ENCODE measurements at places on chromosomes 11 and 22. TPM values are rescaled to one million over a fixed set of nuclear protein-coding genes. Genes with fewer than 3 reads are reported as not detected.
A peak's percentile ranks its signal among the peaks of the same experiment; 100 is the strongest.

OR8K3 gene
- polyA plus RNA-seq, result not detected

GRCh38 chr11:89175796-89176195, 1.9 kb upstream of the TYR start:
- DNase-seq, result no peak

PYGM gene
- polyA plus RNA-seq, result 1.9 TPM

- DNase-seq, result no peak
Measured at GRCh38 chr11:22336587-22336986, 1.6 kb upstream of the SLC17A6 start.

DNA sequence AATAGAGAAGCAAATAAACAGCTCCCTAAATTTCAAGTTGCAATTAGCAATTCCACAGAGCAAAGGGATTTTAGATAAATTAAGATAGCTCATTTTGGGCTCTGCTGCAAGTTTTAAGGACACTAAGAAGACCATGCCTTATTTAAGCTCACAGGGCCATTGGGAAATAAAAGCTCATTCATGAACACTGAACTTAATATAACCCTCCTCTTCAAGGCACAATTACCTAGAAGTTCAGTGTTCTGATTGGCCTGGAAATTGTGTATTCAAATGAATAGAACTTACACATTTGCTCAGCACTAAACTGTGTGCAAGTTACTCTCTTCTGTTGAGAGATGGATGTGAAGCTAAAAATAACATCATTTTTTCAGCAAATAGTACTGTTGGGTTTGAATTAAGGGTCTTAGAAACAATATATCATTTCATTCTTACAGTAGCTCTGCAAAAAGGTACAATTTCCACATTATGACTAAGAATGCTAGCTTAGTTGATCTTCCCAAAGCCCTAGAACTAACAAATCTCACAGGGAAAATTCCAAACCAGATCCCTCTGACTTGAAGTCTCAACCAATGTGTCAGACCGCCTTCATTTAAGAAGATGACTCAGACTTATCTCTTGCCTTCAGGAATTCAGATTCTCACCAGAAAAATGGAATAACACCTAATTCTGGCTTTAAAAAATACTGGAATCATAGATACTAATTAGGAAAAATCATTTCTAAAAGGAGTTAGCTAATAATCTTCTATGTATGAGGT, 87.4 kb upstream of the LRRC55 start:
- DNase-seq, result no peak

C11orf16 gene
- not detected for polyA plus RNA-seq

DNA sequence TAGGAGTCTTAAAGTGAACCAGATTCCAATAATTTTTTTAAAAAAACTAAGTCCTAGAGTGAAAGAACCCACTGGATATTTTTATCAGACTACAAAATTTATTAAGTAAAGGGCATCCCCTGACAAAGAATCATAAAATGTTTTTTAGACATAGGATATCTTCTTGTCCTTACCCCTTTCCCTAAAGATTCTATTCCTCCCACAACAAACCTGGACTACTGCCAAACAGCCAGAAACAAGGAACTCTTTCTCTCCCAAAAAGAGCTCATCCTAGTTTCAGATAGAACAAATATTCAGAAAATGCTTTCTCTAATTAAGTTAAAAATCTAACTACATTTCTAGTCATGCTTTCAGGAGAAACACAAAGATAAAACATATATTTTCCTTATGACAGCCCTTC, 327.1 kb downstream of the FAM181B start:
- no peak for DNase-seq

DNA sequence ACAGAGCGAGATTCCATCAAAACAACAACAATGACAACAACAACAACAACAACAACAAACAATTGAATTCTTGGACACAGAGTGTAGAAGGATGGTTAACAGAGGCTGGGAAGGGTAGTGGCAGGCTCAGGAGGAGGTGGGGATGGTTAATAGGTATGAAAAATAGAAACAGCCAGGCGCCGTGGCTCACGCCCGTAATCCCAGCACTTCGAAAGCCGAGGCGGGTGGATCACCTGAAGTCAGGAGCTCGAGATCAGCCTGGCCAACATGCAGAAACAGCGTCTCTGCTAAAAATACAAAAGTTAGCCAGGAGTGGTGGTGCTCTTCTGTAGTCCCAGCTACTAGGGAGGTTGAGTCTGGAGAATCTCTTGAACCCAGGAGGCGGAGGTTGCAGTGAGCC, 122.9 kb upstream of the GRIA4 start:
- no peak for DNase-seq

DNA sequence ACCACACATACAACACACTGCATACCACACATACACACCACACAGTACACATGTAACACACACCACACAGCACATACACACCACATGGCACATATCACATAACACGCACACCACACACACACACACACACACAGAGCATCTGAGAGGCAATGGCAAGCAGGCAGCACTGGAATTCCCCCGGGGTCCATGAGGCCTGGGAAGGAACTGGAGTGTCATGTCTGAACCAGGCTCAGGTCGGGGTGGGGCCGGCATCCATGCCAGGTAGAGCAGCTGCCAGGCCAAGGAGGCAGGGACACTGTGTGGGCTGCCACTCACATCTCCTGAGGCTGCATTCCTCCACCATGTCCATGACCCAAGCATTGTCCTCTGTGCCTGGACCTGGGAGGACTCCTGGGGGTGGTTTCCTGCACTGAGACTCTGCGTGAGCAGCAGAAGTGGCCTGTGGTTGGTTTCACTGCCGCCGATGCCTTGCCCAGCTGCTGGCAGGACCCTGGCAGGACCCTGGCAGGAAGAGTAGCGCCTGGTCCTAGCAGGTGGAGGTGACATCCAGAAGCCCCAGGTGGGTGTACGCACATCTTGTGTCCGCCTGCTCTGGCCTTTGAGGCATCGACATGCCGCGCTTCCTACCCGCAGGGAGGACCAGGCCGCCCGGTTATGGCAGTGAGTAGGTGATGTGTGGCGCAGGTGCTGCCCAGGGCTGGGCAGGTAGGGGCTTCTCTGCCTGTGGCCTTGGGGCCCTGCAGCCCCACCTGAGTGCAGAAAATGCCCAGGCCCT, 1280.4 kb downstream of the TBC1D22A start:
- DNase-seq, result no peak

GRCh38 chr11:75654314-75654713, 14.5 kb downstream of the MAP6 start:
- DNase-seq, result no peak

DNA sequence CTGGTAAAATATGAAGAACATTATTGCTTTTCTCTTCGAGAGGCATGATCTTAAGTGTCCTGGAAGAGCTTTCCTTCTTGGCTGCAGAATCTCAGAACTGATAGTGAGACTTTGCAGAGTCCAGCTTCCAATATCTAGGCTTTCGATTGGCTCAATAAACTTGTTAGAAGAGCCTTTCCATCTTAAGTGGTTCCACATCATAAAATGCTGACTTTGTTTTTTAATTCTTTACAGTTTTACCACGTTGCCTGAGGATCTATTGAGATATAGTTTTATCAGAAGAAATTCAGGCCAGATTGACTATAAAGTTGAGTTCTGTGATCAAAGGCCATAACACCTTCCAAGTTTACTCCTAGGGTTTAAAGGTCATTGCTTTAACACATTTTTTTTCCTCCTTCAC, 15.6 kb upstream of the DNAJB7 start:
- no peak for DNase-seq

ANKRD49 gene
- 22.3 TPM for polyA plus RNA-seq

MYO7A gene
- 3.1 TPM for polyA plus RNA-seq

DNA sequence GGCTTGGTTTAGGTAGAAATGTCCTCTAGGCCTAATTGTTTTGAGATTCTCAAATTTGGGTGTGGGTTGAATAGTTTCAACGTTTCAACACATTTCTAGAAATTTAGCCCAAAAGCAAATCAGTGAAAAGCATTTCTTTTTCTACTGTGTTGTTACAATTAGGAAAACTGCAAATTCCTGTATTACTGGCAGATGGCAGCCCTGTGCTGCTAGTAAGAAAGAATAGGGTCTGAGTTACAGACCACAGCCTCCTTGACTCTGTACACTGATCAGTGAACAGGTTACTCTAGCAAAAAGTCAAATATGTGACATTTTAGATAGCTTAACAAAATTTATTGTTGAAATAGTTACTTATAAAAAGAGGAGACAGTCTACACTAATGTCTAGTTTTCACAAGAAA, 703.0 kb downstream of the JRKL start:
- no peak for DNase-seq

CELF1 gene
- 48.3 TPM for polyA plus RNA-seq

GRCh38 chr11:131611322-131611721, 240.9 kb downstream of the NTM start:
- no peak for DNase-seq

- no peak for DNase-seq
Measured at GRCh38 chr11:93738647-93739081, 2.6 kb downstream of the TAF1D start.

DNA sequence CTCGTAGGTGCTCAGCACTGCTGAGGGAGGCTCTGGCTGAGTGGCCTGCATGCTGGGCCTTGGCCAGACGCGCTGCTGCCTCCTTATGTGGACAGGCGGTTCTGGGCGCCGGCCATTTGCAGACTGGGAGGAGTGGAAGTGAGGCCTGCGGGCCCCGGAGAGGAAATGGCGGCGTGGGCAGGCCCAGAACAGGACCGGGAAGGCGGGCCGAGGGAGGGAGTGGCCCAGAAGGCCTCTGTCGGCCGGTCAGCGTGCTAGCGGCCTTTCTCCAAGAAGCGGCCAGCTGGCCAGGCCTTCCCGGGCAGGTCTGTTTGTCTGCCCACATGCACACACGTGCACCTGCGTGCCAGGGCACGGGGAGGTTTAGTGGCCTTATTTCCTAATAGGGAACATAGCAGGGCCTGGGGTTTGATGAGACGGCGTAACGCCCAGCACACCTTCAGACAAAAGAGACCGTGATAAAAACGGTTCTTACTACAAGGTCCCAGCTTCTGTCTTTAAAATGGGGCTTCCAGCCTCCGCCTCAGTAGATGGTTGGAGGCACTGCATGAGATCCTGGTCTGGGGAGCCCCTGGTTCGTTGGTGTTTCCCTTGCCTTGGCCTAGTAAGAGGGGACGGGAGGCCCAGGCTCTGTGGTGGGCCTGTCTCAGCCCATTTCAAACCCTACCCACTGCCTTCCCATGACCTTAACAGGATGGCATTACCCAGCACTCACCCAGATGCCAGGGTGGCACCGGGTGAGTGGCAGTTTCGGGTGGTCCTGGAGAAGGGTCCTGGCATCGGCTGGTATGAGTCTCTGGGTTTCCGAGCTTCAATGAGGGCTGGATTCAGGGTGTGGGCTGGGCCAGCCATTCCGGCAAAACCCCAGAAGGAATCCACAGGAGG, 65.1 kb upstream of the PPARA start:
- peak; percentile 86 for DNase-seq

ZBTB16 gene
- polyA plus RNA-seq, result 20.0 TPM

EFCAB6 gene
- 2.5 TPM for polyA plus RNA-seq

DNA sequence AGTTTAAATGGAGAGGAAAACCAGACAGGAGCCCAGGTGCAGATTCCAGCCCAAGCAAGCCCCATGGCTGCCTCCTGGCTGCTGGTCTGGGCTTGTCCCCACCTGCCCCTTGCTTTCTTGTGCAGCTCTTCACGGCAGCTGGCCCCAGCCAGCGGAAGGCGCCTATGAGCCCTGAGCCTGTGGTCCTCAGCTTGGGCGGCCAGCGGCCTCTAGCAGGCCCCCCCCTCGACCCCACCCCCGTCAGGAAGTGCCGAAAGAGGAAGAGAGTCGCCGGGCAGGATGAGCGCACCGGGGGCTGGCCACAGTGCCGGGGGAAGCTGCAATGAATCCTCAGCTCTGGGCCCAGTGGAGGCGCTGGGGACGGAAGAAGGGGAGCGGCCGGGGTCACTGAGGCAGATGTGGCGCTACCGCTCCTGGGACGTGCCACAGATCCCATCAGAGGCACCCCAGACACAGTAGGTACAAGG, 2.1 kb upstream of the DGKZ start:
- no peak for DNase-seq

DNA sequence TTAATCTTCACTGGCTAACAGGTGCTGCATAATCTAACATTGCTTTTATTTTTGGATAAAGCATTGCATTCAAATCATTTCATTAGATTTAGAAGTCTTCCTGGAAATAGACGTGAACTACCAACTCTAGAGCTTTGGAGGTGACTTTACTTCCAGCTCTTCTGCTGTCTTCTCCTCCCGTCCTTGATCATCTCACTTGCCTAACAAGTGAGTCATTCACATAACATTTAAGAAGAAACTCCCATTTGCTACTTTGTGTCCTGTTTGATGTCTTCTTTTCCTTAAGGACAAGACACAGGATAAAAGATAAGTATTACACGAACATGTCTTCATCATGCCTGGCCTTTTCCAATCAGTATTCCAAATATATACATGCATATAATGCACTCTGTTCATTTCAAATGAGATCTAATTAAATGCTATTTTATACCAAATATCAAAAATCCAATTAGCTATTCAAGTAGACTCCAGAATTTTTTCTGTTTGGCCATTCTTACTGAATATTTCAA, 88.3 kb downstream of the BDNF start:
- DNase-seq, result no peak

DNA sequence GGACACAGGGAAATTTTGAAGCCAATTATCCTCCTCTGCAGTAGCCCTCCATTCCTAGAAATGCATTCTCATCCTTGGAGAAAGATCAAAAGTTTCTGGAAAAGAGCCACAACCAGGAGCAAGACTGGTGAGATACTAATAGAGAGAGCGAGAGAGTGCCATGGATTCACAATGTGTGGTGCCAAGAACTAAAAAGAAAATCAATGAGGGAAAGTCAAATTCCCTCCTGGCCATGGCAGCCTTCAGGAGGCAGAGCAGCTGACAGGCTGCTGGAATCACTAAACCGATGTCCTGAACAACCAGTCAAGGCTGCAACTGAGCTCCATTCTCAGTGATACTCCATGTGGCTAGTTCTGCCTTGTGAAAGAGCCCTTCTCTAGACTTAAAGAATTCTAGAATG, 561.0 kb downstream of the SOX6 start:
- DNase-seq, result no peak

GRCh38 chr22:47269516-47270088, 507.2 kb downstream of the TBC1D22A start:
- no peak for DNase-seq

GRCh38 chr11:12241401-12241800, 131.0 kb downstream of the MICAL2 start:
- no peak for DNase-seq

MMP12 gene
- not detected for polyA plus RNA-seq
